ENCODE measurements at places on chromosomes 7 and 10.

- DNase-seq = no peak
Observed at GRCh38 chr10:69453795-69454194, 2.5 kb downstream of the TSPAN15 start.

DNA sequence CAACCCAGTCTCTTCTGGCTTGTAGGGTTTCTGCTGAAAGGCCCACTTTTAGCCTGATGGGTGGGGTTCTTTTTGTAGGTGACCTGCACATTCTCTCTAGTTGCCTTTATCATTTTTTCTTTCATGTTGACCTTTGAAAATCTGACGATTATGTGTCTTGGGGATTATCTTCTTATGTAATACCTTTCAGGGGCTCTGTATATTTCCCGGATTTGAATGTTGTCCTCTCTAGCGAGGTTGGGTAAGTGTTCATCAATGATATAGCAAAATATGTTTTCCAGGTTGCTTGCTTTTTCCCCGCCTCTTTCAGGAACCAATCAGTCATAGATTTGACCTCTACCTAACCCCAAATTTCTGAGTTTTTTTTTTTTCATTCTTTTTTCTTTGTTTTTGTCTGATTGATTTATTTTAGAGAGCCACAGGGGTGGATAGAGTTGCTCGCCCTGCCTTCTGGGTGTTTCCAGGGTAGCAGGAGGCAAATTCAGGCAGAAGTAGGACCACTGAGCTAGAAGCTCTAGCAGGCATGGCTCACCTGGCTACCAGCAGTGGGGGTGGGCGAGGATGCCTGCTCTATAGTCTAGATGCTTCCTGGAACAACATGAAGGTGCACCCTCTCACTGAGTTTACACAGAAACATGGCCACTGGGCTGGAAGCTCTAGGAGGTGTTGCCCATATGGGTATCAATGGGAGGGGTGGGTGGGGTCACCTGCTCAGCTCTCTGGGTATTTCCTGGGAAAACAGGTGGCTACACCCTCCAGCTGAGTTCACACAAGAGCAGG is 94.9 kb downstream of the CCDC7 start:
- no peak for DNase-seq

DNA sequence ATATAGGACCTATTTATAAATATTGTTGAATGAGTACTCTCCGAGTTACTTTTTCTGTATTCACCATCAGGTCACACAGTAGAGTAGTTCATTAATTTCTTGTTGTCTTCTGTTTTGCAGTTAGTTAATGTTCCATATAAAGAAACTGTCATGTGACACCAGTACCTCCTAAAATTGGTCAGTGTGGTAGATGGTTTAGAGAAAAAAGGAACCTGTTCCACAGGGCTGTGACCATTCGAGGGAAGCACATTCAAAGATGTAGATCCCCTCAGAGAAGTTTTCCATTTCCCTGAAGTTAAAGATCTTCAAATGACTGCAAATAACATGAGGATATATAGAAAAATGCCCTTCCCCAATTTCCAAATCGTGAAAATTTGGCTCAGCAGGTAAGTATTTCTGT is 45.7 kb downstream of the PRPF18 start:
- DNase-seq = no peak

DNA sequence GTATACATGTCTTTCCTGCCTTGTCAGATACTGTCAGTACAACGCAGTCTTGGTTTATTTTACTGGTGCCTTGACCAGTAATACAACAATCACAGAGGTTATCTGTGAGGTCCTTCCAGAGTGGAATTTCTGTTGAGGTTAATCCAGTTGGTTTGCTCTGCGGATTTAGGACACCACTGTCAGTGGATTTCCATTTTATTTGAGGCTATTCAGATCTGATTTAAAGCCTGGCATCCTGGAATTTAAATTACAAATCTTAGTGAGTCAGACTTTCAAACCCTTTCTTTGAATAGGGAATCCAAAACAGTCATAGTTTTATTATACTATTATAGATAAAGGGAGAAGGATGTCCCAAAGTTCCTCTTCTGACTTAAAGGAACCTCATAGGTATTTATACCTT is 40.5 kb downstream of the ANLN start:
- no peak for DNase-seq

GRCh38 chr10:13049774-13050420 is 48.4 kb upstream of the CCDC3 start:
- DNase-seq = no peak

- no peak for DNase-seq
Observed at GRCh38 chr7:127803626-127804025, 151.6 kb downstream of the SND1 start.

DNA sequence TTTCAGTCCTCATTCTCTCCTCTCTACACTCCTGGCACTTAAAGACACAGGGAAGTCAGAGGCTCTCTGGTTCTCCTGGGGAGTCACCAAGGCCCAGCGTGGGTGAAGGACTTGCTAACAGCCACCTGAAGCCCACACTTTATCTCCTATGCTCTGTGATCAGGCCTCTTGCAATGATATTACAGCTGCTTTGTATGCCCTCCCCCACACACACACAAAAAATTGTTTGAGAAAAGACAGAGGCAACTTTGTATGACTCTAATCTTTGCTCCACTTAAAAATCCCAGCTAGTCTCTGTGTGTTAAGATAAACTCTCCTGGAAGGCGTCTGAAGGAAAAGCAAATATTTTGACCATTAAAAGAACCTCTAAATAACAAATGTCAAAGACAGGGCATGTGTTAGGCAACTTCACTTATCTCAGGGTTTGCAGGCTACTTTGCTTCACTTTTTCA is 507.2 kb downstream of the TNS3 start:
- DNase-seq = no peak

DNA sequence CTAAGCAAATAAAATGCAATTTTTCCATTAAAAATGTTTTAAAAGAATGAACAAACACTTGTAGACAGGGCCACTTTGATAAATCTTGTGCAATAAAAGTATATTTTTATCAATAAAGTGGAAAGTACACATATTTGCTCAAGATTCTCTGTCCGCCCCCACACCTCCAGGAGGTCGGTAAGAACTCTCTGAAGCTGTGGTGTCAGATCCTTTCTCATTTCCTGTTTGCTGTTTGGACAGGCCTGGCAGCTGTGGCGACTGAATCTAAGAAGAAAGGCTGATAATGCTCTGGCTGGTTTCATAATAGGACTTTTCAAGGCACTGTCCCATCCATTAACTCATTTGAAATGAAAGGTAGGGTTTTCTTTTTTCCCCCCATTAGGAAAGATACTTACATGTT is 15.3 kb upstream of the ASB4 start:
- no peak for DNase-seq

DNA sequence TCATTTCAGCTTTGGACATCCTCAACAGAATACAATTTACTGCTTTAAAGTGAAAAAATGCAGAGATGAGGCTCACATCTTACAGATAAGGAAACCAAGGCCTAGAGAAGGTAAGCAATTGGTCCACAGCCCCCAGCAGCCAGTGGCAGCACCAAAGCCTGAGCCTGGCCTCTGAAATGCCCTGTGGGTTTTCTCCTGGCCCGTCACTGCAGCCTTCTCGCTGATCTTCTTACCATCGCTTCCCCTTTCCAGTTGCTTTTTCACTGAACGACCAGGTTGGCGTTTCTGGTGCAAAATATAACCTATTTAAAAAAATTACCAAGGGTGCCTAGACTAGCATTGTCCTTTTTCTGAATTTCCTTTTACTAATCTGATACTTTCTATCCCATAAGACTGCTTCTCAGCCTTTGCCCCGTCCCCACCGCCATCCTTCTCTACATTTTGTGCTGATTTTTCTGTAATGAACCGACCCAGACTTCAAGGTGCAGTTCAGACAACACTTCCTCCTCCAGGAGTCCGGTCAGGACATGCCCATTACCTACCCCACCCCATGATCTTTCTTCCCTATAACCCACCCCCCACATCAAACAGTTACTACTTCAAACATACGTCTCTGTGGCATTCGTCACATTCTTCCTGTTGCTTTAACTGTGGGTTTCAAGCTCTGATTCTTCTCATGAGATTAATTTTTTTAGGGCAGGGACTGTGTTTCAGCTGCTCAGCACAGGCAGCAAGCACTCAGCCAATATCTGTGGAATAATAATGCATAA is 289.4 kb downstream of the DNAJB6 start:
- no peak for DNase-seq

- no peak for DNase-seq
Observed at GRCh38 chr10:91987397-91988037, 63.9 kb downstream of the BTAF1 start.
